Pancreas (tissue), 10 donors: ENCODE measurements at places on chromosomes 4 and X.

GRCh38 chrX:130264573-130264972 lies 4.1 kb downstream of the ZNF280C start:
- H3K4me3 ChIP-seq, result no peak overlapping the region
- H3K27me3 ChIP-seq, result no peaks in the 10 kb centered on the region
- H3K4me1 ChIP-seq, result no peaks in the 10 kb centered on the region
- no peak for DNase-seq
- no peak overlapping the region for H3K27ac ChIP-seq

DNA sequence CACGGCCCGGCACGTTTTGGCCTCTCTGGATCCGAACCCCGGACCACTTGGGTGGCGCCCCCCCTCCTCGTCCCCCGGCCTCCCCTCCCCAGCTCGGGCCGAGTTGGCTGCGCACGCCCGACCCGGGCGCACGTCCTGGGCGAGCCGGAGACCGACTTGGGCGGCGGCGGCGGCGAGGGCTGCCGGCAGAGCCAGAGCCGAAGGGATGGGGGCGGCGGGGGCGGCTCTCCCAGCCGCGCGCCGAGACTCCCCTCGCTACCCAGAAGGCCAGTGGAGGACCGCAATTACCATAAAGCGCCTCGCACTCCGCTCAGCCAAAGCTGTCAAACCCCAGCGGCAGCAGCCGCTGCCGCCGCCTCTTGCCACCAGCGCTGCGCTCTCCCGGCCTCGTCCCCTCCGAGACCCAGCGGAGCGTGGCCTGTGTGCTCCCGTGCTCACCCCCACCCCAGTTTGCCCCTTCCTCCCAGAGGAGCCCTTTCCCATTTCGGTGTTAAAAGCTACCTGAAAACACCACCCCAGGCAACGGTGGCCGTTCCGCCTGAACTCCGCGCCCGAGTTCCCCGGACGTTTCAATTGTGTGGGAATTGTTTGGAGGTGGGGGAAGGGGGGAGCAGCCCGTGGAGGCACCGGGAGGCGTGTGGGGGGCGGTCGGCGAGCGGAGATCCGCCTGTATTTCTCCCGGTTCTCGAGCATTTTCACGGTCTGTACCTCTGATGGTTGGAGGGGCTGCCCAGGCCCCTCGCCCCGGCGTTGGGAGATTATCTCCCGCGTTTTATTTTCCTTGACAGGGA lies 701 bp upstream of the BCOR start:
- peak overlapping the region; percentile 93 for H3K27ac ChIP-seq
- H3K4me3 ChIP-seq, result peak overlapping the region; percentile 10
- H3K27me3 ChIP-seq, result no peaks in the 10 kb centered on the region

GRCh38 chrX:10582945-10583344 lies 37.4 kb downstream of the MID1 start:
- no peaks in the 10 kb centered on the region for H3K36me3 ChIP-seq
- no peaks in the 10 kb centered on the region for H3K4me1 ChIP-seq
- no peak overlapping the region for H3K27ac ChIP-seq
- H3K4me3 ChIP-seq, result no peak overlapping the region
- H3K27me3 ChIP-seq, result no peaks in the 10 kb centered on the region

GRCh38 chr4:118727360-118727759 lies 42.2 kb downstream of the METTL14 start:
- no peaks in the 10 kb centered on the region for H3K4me1 ChIP-seq
- H3K36me3 ChIP-seq, result peaks cover 72% of the 10 kb centered on the region
- H3K4me3 ChIP-seq, result no peak overlapping the region
- H3K27me3 ChIP-seq, result no peaks in the 10 kb centered on the region
